Prostate gland (tissue), 2 donors: ENCODE measurements at places on chromosomes 2 and 18.

GRCh38 chr18:22643731-22644130 lies 226.0 kb upstream of the CTAGE1 start:
- no peak overlapping the region for H3K27ac ChIP-seq
- no peaks in the 10 kb centered on the region for H3K4me1 ChIP-seq
- DNase-seq: no peak
- H3K36me3 ChIP-seq: no peaks in the 10 kb centered on the region
- no peaks in the 10 kb centered on the region for H3K27me3 ChIP-seq

DNA sequence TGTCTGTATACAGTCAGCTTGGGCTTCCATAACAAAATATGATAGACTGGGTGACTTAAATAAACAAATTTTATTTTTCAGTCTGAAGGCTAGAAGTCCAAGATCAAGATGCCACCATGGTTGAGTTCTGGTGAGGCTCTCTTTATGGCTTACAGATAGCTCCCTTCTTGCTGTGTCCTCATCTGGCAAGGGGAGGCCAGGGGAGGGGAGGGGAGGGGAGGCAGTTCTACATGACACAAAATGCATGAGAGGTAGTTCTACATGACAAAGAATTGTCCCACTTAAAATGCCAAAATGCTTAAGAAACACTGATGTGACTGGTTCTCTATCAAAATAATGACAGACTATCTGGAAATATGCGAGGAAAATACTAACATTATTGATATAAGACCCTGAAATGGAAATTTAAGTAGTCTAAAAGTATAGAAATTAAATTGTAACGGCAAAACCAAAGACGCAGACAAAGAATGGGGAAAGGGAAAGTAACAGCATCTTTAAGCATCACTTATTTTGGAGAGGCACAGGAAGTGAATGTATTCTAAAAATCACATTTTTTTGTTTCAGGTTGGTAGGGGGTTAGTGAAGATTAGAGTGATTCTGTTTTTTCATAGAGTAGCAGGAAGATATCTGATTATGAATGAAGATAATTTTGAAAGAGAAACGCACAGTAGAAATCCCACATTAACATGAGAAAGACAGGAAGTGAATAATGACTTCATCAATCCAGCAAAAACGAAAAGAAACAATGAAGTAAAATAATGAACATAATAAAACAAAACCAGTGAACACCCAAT lies 131.4 kb downstream of the STRN start:
- no peaks in the 10 kb centered on the region for H3K36me3 ChIP-seq
- no peak for DNase-seq
- H3K27ac ChIP-seq: no peak overlapping the region
- no peaks in the 10 kb centered on the region for H3K27me3 ChIP-seq

- DNase-seq: no peak
- no peak overlapping the region for H3K27ac ChIP-seq
- H3K4me3 ChIP-seq: no peak overlapping the region
- no peaks in the 10 kb centered on the region for H3K36me3 ChIP-seq
Measured at GRCh38 chr2:49369650-49370049, 215.3 kb upstream of the FSHR start.

DNA sequence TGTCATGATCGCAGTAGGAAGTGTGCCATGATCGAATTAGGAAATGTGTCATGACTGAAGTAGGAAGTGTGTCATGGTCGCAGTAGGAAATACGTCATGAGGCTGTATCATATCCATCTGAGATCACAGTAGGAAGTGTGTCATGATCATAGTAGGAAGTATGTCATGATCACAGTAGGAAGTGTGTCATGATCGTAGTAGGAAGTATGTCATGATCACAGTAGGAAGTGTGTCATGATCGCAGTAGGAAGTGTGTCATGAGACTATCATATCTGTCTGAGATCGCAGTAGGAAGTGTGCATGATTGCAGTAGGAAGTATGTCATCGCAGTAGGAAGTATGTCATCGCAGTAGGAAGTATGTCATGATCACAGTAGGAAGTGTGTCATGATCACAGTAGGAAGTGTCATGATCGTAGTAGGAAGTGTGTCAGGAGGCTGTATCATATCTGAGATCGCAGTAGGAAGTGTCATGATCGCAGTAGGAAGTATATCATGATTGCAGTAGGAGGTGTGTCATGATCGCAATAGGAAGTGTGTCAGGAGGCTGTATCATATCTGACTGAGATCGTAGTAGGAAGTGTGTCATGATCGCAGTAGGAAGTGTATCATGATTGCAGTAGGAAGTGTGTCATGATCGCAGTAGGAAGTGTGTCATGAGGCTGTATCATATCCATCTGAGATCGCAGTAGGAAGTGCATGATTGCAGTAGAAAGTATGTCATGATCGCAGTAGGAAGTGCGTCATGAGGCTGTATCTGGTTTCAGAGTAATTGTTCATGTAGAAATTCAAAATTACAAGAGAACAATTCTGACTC lies 56.4 kb upstream of the NFATC1 start:
- DNase-seq: no peak
- no peak overlapping the region for H3K4me3 ChIP-seq
- no peak overlapping the region for H3K27ac ChIP-seq

- no peak for DNase-seq
- H3K27me3 ChIP-seq: no peaks in the 10 kb centered on the region
- H3K27ac ChIP-seq: no peak overlapping the region
- no peaks in the 10 kb centered on the region for H3K36me3 ChIP-seq
- H3K4me3 ChIP-seq: no peak overlapping the region
Measured at GRCh38 chr2:108626995-108627394, 92.3 kb upstream of the RANBP2 start.

- H3K27me3 ChIP-seq: no peaks in the 10 kb centered on the region
- H3K4me3 ChIP-seq: no peak overlapping the region
- no peaks in the 10 kb centered on the region for H3K4me1 ChIP-seq
- no peak overlapping the region for H3K27ac ChIP-seq
- H3K36me3 ChIP-seq: no peaks in the 10 kb centered on the region
- no peak for DNase-seq
Measured at GRCh38 chr2:240604939-240605716, 18.6 kb downstream of the CAPN10 start.

DNA sequence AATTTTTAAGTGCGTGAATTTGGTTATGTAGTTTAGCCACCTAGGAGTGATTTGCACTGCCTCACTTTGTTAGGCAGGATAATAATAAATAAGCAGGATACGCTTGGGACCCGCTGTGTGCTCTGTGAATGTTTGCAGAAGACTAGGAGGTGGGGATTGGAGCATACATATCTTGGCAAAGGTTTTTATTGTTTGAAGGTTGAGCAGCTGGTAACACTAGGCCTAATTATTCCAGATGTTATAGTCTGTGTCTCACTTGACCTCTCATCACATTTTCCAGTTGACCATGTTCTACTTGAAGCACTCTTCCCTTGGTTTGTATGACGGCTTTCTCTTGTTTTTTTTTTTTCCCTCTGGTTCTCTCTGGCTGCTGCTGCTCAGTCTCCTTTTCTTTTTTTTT lies 42.7 kb downstream of the FHOD3 start:
- H3K4me1 ChIP-seq: no peaks in the 10 kb centered on the region
- no peak for DNase-seq
- H3K36me3 ChIP-seq: no peaks in the 10 kb centered on the region
- H3K27ac ChIP-seq: no peak overlapping the region
- no peak overlapping the region for H3K4me3 ChIP-seq
- no peaks in the 10 kb centered on the region for H3K27me3 ChIP-seq

DNA sequence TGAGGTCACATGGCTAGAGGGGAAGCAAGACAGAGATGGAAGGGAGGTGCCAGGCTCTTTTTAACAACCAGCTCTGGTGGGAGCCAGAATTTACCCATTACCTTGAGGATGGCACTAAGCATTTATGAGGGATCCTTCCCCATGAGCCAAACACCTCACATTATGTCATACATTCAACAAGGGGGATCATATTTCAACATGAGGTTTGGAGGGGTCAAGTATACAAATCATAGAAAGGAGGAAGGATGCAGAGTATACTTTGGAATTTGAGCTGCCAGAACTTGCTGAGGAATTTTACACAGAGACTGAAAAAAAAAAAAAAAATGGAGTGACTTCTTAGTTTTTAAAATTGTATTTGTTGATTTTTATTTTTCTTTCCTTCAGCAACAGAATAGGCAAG lies 891.4 kb downstream of the CCDC85A start:
- no peaks in the 10 kb centered on the region for H3K27me3 ChIP-seq
- no peak for DNase-seq
- H3K27ac ChIP-seq: no peak overlapping the region
- H3K4me3 ChIP-seq: no peak overlapping the region
- H3K4me1 ChIP-seq: no peaks in the 10 kb centered on the region
- H3K36me3 ChIP-seq: no peaks in the 10 kb centered on the region
